Large intestine (tissue), 12 donors: ENCODE measurements at places on chromosomes 13 and 19. TPM values are rescaled to one million over a fixed set of nuclear protein-coding genes. Genes with fewer than 3 reads are reported as not detected.

DNA sequence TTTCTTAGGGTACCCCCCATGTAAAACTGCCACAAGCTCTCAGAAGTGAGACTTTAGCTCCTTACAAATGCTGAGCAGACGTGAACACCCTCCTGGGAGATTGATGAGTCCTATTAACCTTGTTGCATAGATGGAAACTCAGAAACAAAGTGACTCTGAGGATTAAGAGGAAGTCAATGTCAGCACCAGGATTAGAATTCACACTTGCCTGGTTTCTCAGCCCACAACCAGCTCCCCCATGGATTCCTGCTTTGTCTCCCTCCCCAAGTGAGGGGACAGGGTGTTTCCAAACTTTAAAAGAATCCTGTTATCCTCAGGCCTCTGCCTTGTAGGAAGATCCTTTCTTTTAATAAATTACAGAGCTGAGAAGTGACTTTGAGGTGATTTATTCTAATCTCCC lies 324.4 kb downstream of the NDFIP2 start:
- no peaks in the 10 kb centered on the region for H3K4me1 ChIP-seq
- H3K4me3 ChIP-seq: no peak overlapping the region
- H3K36me3 ChIP-seq: no peaks in the 10 kb centered on the region
- DNase-seq: no peak
- no peaks in the 10 kb centered on the region for H3K27me3 ChIP-seq

DNA sequence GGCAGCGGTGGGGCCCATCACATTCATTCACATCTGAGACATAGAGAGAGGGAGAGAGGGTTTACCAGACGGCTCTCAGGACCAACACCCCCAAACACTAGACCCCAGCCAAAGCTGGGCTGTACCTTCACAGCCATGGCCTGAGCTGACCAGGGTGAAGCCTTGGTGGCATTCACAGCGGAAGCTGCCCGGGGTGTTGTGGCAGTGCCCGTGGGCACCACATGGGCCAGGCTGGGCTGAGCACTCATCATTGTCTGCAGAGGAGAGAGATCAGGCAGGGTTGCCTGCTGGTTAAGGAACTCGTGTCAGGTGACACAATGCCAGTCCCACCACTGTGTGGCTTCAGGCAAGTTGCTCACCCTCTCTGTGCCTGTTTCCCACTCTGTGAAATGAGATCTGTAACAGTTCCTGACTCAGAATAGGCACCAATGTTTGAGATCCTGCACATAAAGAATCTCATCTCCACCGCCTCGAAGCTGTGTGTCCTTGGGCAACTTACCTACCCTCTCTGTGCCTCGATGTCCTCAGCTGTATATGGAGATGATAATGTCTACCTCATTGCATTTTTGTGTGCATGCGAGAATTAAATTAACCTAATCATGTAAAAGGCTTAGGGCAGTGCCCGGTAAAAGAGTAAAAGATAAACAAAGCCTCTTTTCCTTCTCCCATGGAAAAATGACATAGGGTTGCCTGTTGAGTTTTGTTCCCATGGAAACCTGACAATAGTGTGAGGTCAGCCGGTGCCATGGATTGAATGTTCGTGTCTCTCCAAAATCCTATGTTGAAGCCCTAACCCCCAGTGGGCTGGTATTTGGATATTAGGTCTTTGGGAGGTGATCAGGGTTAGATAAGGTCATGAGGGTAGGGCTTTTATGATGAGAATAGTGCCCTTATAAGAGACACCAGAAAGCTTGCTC lies 22.9 kb downstream of the CCL25 start:
- no peak for DNase-seq
- H3K4me3 ChIP-seq: no peak overlapping the region
- H3K27me3 ChIP-seq: no peaks in the 10 kb centered on the region
- H3K36me3 ChIP-seq: no peaks in the 10 kb centered on the region
- no peaks in the 10 kb centered on the region for H3K4me1 ChIP-seq

Gene KLHL1
- polyA plus RNA-seq: 0.57 TPM

DNA sequence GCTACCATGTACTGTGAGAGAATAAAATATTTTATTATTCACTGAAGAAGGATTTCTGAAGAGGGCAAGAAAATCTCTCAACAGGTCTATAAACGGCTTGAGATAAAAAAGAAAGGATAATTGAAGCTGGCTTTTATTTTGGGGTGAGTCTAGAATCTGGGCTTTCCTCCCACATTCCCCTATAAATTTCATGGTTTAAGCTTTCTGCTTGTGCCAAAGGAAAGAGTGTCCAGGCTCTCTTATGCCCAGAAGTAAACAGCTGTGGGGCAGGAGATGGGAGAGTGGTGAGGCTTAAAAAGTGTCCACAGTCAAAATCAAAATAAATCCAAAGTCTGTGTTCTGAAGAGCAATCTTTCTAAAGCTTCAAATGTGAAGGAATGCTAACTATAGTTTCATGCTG lies 942.2 kb upstream of the MIR17HG start:
- DNase-seq: no peak
- no peak overlapping the region for H3K27ac ChIP-seq
- no peaks in the 10 kb centered on the region for H3K27me3 ChIP-seq

Gene GZMM
- 2.0 TPM for polyA plus RNA-seq

DNA sequence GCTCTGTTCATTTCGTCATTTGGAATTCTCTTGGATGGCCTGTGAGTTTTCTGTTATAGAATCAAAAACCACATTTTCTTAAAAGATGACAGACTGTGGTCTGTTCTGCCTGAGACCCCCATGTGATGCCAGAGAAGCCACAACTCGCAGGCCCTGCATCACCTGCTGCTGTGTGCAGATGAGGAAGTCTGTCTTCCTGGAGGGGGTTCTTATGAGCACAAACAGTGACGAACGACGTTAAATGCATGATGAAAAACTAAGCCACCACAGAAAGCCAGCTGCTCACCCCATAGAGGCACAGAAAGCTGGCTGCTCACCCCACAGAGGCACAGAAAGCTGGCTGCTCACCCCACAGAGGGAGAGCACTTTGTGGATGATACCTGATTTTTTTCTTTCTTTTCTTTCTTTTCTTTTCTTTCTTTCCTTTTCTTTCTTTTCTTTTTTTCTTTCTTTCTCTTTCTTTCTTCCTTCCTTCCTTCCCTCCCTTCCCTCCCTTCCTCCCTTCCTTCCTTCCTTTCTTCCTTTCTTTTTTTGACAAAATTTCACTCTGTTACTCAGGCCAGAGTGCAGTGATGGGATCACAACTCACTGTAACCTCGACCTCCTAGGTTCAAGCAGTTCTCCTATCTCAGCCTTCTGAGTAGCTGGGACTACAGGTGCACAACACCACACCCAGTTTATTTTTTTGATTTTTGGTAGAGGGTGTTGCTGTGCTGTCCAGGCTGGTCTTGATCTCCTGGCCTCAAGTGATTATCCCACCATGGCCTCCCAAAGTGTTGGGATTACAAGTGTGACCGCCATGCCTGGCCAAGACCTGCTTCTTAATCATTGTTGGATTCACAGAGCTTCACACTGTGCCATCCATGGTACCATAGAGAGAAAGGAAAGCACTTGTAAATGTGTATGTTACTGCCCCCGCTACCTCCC lies 1191.4 kb downstream of the UQCRFS1 start:
- DNase-seq: no peak
- no peaks in the 10 kb centered on the region for H3K27me3 ChIP-seq
- H3K36me3 ChIP-seq: no peaks in the 10 kb centered on the region
- H3K27ac ChIP-seq: no peak overlapping the region

GRCh38 chr19:55088543-55089341 lies 13.1 kb downstream of the EPS8L1 start:
- peaks cover 42% of the 10 kb centered on the region for H3K27me3 ChIP-seq
- H3K4me1 ChIP-seq: peaks cover 9% of the 10 kb centered on the region
- no peak for DNase-seq
- H3K27ac ChIP-seq: no peak overlapping the region
